Trophoblast cell (in vitro differentiated cells and primary cell): ENCODE measurements at places on chromosomes 6 and 20.

DNA sequence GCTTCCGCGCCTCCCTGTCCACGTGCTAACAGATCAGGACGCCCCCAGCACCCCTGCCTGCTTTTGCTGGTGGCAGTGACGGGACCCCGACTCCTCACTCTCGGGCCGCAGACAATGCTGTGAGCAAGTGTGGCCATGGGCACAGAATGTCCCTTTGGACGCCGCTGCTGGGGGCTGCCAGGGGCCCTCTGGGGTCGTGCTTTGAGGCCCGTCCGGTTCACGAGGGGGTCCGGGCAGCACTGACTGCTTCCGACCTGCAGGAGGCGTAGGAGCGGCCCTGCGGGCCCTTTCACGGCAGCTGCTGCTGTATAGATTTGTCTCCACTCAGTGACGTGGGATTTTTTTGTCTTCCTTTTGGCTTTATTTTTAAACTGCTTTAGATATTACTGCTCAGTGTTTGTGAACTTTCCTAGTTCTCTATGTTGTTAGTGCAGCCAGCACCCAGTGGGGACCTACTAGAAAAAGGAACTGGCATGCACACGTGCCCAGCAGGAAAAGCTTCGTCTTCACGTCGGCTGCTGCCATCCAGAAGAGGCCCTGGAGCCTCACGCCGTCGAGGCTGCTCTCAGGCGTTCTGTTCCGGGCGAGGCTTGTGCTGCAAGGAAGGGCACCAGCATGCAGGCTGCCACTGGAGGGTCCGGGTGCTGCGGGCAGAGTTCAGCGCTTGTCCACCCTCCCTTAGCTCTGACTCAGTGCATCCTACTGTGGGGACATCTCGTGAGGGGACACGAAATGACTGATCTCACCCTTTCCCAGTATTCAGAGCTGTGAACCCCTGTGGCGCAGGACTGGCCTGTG is 21.7 kb downstream of the UCKL1 start:
- no peak overlapping the region for H3K4me3 ChIP-seq
- H3K27me3 ChIP-seq = no peaks in the 10 kb centered on the region
- H3K4me1 ChIP-seq = no peaks in the 10 kb centered on the region
- H3K36me3 ChIP-seq = peaks cover 66% of the 10 kb centered on the region
- H3K27ac ChIP-seq = no peak overlapping the region

DNA sequence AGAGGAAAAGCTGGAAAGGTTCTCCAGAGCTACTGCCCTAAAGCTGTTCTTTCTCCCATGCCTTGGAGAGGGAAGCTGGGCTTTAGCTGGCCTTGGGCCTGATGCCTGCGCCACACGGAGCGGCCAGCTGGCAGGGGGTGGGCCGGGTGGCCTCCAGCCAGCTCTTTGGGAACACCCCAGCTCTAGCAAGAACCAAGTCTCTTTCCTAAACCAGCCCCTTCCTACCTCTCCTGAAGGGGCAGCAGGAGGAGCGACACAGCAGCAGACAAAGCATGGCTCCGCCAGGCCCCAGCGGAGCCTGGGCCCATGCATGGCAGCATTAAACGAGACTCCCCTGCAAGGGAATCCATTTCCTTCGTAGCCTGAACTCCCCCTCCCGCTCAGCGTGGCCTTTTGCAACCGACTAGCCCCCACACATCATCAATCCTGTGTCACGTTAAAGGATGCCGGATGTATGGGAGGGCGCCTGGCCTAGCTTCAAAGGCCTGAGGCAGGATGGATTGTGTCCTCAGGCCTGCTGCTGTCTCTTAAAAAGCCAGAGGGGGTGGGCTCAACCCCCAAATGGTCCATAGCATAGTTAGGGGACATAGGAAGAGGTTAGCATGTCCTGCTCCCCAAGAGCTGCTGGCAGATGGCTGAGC is 14.0 kb downstream of the MRPS18A start:
- H3K36me3 ChIP-seq = peaks cover 68% of the 10 kb centered on the region
- peaks cover 20% of the 10 kb centered on the region for H3K4me1 ChIP-seq
- H3K27me3 ChIP-seq = no peaks in the 10 kb centered on the region
- H3K27ac ChIP-seq = no peak overlapping the region
- H3K4me3 ChIP-seq = no peak overlapping the region

DNA sequence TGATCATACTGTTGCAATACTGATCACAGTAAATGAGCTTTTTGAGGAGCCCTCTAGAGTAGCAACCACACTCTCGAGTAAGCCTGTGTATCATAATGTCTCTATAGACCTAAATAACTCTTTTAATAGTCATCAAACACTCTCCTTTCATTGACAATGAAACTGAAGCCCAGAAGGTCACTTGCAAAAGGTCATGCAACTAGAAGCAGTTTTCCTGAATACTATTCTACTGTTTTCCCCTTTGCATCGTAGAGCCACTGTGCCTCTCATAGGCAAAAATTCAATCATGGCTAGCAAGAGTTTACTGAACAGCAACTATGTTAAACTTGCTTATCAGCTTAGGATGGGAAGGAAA is 105.3 kb downstream of the HIVEP2 start:
- no peaks in the 10 kb centered on the region for H3K36me3 ChIP-seq
- H3K27me3 ChIP-seq = no peaks in the 10 kb centered on the region
- H3K4me3 ChIP-seq = no peak overlapping the region
- H3K4me1 ChIP-seq = peaks cover 8% of the 10 kb centered on the region

DNA sequence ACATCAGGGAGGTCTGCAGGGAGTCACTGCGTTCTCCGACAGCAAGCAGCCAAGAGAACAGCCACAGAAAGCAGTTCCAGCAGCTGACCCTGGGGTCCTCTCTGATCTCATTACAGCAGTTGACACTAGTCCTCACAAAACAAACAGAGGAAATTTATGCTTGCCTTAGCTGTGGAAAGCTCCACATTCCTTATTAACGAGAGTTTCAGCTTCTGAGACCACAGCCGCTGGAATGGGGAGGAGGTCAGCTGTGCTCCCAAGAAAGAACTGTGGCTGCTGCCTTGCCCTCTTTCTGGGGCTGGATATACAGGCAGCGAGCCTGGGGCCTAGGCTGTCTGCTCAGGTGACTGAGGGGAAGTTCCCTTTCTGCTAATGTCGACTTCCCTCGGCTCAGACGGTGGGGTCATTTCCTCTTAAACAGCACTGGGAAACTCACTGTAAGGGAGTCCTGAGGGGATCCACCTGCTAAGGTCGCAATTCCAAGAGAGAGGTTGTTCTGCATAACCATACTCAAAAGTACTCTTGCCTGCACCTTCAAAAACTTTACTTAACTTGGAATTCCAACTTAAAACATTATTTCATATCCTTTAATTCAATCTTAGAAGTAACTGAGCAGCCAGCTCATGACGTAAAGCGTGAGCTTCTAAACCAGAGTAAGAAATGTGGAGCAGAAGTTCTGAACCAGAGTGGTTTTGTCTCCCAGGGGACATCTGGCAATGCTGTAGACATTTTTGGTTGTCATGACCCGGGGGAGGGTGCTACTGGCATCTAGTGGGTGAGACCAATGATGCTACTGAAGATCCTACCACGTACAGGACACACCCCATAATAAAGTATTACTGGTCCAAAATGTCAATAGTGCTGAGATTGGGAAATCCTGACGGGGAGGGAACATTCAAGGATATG is 80.3 kb downstream of the BACH2 start:
- peaks cover 2% of the 10 kb centered on the region for H3K36me3 ChIP-seq
- peaks cover 15% of the 10 kb centered on the region for H3K4me1 ChIP-seq
- H3K4me3 ChIP-seq = no peak overlapping the region
- DNase-seq = peak; percentile 7
- peak overlapping the region; percentile 77 for H3K27ac ChIP-seq

DNA sequence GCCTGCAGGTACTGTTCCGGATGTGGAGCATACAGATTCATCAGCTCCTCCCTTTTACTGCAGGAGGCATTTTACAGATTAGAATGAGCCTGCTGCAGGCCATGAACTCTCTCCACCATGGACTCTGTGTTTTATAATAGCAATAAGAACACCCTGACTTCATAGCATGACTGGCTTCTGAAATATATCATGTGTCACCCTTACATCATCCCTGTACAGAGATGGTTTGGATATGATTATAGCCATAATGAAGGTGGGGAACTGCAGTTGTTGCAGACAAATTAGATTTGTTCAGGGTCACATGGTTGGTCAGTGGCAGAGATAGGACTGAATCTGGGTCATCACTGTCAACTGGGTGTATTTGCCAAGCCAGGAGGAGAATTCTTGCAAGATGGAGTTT is 100.7 kb downstream of the FOXO3 start:
- H3K4me3 ChIP-seq = no peak overlapping the region
- no peaks in the 10 kb centered on the region for H3K27me3 ChIP-seq

GRCh38 chr6:128036808-128037570 is 136.1 kb upstream of the THEMIS start:
- H3K27me3 ChIP-seq = no peaks in the 10 kb centered on the region
- H3K4me1 ChIP-seq = no peaks in the 10 kb centered on the region
- no peak for DNase-seq
- H3K27ac ChIP-seq = no peak overlapping the region
- H3K4me3 ChIP-seq = no peak overlapping the region
- no peaks in the 10 kb centered on the region for H3K36me3 ChIP-seq

GRCh38 chr6:79453558-79454042 is 83.6 kb downstream of the LCA5 start:
- peak; percentile 55 for DNase-seq
- no peaks in the 10 kb centered on the region for H3K27me3 ChIP-seq
- H3K4me3 ChIP-seq = no peak overlapping the region
- no peaks in the 10 kb centered on the region for H3K36me3 ChIP-seq
- no peak overlapping the region for H3K27ac ChIP-seq

GRCh38 chr6:127392301-127392700 is 48.9 kb upstream of the ECHDC1 start:
- DNase-seq = no peak
- no peaks in the 10 kb centered on the region for H3K27me3 ChIP-seq
- H3K4me3 ChIP-seq = no peak overlapping the region
- no peaks in the 10 kb centered on the region for H3K36me3 ChIP-seq
- H3K27ac ChIP-seq = no peak overlapping the region
- H3K4me1 ChIP-seq = no peaks in the 10 kb centered on the region

GRCh38 chr20:8433291-8433690 is 301.2 kb downstream of the PLCB1 start:
- no peak overlapping the region for H3K4me3 ChIP-seq
- H3K27me3 ChIP-seq = no peaks in the 10 kb centered on the region
- DNase-seq = no peak
- H3K4me1 ChIP-seq = no peaks in the 10 kb centered on the region

- H3K27ac ChIP-seq = no peak overlapping the region
- no peaks in the 10 kb centered on the region for H3K27me3 ChIP-seq
- H3K36me3 ChIP-seq = no peaks in the 10 kb centered on the region
- no peak for DNase-seq
- H3K4me3 ChIP-seq = no peak overlapping the region
- H3K4me1 ChIP-seq = no peaks in the 10 kb centered on the region
Measured at GRCh38 chr6:122717350-122717749, 62.2 kb upstream of the FABP7 start.

DNA sequence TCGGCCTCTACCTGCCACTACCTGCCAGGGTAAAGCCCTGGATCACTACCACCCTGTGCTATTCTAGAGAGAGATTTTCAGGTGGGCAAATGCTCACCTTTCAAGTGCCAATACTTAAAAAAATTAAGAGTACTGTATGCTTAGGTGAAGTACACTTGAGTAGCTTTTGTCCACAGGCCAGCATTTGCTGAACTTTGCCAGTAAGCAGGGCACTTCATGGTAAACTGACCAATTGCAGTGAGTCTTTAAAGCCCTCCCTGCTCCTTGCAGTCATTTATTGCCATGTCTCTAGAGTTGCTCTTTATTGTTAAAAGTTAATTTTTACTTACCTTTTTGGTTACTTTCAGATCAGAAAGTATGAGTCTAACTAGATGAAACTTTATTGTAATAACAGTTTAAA is 58.5 kb downstream of the PLAGL1 start:
- no peak for DNase-seq
- H3K4me3 ChIP-seq = no peak overlapping the region
- no peaks in the 10 kb centered on the region for H3K4me1 ChIP-seq
- no peaks in the 10 kb centered on the region for H3K27me3 ChIP-seq
- H3K36me3 ChIP-seq = no peaks in the 10 kb centered on the region
- H3K27ac ChIP-seq = no peak overlapping the region

- no peak overlapping the region for H3K4me3 ChIP-seq
- H3K27ac ChIP-seq = no peak overlapping the region
- no peaks in the 10 kb centered on the region for H3K4me1 ChIP-seq
- no peak for DNase-seq
Measured at GRCh38 chr6:165762876-165763275, 99.8 kb upstream of the PDE10A start.

- H3K4me3 ChIP-seq = no peak overlapping the region
- H3K36me3 ChIP-seq = no peaks in the 10 kb centered on the region
- peaks cover 2% of the 10 kb centered on the region for H3K4me1 ChIP-seq
Measured at GRCh38 chr6:105468850-105469249, 66.0 kb upstream of the PREP start.

- no peak overlapping the region for H3K4me3 ChIP-seq
- H3K36me3 ChIP-seq = peaks cover 26% of the 10 kb centered on the region
- H3K4me1 ChIP-seq = peaks cover 15% of the 10 kb centered on the region
- no peak for DNase-seq
Measured at GRCh38 chr6:39879535-39879934, 54.7 kb downstream of the MOCS1 start.

DNA sequence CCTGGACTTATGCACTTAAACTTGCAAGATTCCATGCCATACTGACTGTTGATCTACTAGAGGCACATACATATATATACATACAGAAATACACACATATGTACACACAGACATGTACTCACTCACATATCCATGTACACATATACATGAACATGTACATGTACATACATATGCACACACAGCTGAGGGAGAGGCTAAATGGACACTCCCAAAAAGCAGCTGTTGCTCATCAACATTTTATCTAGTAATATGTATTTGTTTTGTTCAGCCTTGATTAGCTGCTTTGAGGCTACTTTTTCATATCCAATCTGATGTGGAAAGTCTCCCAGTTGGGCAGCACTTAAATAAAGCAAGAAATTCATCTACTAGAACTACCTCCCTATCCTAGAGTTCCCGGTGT is 33.7 kb upstream of the FBXL4 start:
- H3K27me3 ChIP-seq = no peaks in the 10 kb centered on the region
- no peaks in the 10 kb centered on the region for H3K36me3 ChIP-seq
- H3K4me1 ChIP-seq = no peaks in the 10 kb centered on the region

DNA sequence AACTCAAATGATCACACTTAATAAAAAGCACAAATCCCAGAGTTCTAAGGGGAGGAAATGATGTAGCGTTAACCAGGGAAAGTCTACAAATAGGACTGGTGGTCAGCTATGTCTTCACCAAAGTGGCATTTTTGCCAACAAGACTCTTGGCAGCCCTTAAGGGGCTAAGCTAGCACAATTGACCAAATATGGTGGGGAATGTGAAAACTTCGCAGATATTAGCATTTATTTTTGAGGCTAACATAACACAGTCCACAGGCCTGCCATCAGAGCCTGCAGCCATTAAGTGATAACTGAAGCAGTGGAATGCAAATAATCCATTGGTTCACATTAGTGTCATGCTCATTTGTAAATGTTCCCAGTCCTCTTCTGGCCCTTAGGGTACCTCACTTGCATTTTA is 274.6 kb downstream of the FOXC1 start:
- H3K27ac ChIP-seq = no peak overlapping the region
- H3K36me3 ChIP-seq = no peaks in the 10 kb centered on the region
- DNase-seq = no peak

GRCh38 chr6:30942338-30943060 is 1.7 kb downstream of the MUCL3 start:
- peak; percentile 65 for DNase-seq
- H3K4me3 ChIP-seq = no peak overlapping the region
- no peaks in the 10 kb centered on the region for H3K36me3 ChIP-seq
- no peak overlapping the region for H3K27ac ChIP-seq
- H3K27me3 ChIP-seq = no peaks in the 10 kb centered on the region
